Stimulated activated CD8-positive, alpha-beta memory T cell treated with anti-CD3 and anti-CD28 coated beads, Interleukin-7, amount 100 ng/mL, for 48 hours (primary cell): ENCODE measurements at places on chromosomes 3 and 15.

- no peak for DNase-seq
Measured at GRCh38 chr3:178671377-178671776, 135.1 kb downstream of the KCNMB2 start.

GRCh38 chr3:175129571-175129970 lies 270.4 kb downstream of the NAALADL2 start:
- no peak for DNase-seq

GRCh38 chr15:33742800-33743199 lies 225.5 kb upstream of the CHRM5 start:
- DNase-seq = no peak

GRCh38 chr3:192850451-192850981 lies 67.1 kb downstream of the MB21D2 start:
- no peak for DNase-seq

- no peak for DNase-seq
Measured at GRCh38 chr3:36840453-36840921, 76.1 kb upstream of the DCLK3 start.

- DNase-seq = no peak
Measured at GRCh38 chr3:76551739-76552138, 488.2 kb upstream of the ROBO2 start.
